ENCODE measurements at places on chromosomes 1 and 21. TPM values are rescaled to one million over a fixed set of nuclear protein-coding genes. Genes with fewer than 3 reads are reported as not detected.
A peak's percentile ranks its signal among the peaks of the same experiment; 100 is the strongest.

GRCh38 chr1:39632682-39633417 lies 6.6 kb downstream of the HEYL start:
- DNase-seq: peak; percentile 71

Gene TFF2
- not detected for polyA plus RNA-seq

DNA sequence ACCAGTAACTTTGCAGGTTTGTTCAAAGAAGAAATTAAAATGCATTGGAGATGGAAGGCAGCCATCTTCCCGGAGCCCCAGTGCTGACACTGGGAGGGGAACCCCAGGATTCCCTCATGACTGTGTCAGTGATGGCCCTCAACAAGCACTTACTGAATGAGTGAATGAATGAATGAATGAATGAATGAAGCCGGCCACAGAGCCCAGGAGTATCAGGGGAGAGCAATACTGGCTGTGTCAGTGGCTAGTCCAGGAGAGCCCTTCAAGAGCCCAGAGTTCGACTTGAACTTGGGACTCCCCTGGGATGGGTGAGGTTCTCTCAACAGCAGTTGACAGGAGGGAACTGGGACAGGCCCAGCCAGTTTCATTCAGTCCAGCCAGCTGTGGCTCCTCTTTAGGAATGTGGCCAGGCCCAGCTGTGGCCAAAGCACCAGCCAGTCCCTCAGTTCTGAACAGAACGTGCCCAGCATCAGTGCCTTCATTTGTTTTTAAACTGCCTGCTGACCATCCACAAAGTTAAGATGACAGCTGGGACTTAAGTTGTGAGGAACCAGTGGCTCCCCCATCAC lies 9.2 kb upstream of the ERG start:
- DNase-seq: no peak

DNA sequence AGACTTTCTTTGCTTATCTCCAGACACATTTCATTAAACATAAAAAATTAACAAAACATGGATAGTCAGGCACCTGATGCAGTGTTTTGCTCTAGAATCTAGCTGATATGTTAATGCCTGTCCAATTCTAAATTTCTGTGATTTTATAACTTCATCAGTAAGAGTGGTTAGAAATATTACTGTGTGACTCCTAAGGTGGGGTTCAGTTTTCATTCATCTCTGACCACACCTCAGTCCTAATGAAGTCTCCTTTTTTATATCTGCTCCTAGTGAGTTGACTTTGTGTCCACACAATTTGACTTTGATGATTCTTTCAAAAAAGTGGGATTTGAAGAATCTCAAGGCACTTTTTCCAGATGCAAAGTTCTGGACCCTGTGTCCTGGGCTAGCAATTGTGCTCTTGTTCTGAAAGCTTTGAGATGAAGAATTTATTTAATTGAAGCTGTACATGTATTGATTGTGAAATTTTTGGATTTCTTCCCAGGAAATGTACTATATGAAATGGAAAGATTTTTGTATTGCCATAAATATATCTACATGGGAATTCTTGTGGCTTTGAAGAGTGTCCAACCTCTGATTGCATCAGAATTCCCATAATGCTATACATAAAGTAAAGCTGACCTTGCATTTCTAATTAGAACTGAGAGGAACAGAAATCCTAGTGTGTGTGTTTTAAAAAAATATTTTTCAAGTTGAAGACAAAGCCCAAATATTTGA lies 111.2 kb downstream of the GIPC2 start:
- no peak for DNase-seq

GRCh38 chr1:94716965-94717364 lies 103.2 kb upstream of the SLC44A3 start:
- no peak for DNase-seq

Gene TPTE
- 231 TPM for polyA plus RNA-seq

DNA sequence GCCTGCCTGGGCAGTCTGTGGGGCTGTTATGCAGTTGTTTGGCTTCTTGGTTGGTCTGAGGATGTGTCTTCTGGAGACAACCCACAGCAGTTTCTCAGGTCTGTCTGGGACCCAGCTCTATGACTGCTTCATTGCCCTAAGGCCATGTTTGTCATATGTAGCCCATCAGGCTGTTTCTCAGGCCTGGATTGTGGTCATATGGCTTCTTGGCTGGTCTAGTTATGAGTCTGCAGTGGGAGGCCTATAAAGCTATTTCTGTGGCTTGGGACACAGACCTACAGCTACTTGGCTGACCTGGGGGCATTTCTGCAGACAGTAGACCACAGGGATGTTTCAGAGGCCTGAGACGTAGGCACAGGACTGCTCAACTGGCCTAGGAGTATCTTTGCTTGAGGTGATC lies 41.5 kb downstream of the CHIA start:
- DNase-seq: no peak

Gene FALEC
- polyA plus RNA-seq: not detected

Gene BCL2L15
- 2.3 TPM for polyA plus RNA-seq

Gene AMY1C
- 4.4 TPM for polyA plus RNA-seq

Gene TNFSF18
- polyA plus RNA-seq: 0.16 TPM

Gene TMEM200B
- polyA plus RNA-seq: 35.6 TPM

DNA sequence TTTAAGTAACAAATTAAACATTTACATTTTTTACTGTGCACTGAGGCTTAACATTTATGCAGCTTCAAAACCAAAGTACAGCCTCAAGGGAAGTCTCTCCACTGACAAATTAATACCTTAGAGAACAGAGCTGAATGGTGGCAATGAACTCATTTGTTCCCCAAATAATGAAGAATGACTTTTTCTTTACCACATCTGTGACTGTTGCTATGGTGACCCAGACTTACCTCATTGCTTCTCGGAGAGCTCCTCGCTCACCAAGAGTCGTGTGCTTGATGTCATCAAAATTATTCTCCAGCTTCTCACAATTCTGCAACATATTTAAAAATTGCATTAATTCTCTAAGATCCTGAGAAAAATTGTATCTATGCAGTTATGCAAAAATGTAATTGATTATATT lies 92.9 kb downstream of the DPYD start:
- DNase-seq: no peak

GRCh38 chr21:38440746-38441145 lies 57.5 kb downstream of the ERG start:
- DNase-seq: no peak

GRCh38 chr1:228417483-228418203 lies 982 bp upstream of the TRIM17 start:
- no peak for DNase-seq

GRCh38 chr21:23452384-23453083 lies 2154.7 kb downstream of the MRPL39 start:
- DNase-seq: peak; percentile 61

GRCh38 chr1:31689379-31689778 lies 14.4 kb downstream of the COL16A1 start:
- DNase-seq: peak; percentile 50

DNA sequence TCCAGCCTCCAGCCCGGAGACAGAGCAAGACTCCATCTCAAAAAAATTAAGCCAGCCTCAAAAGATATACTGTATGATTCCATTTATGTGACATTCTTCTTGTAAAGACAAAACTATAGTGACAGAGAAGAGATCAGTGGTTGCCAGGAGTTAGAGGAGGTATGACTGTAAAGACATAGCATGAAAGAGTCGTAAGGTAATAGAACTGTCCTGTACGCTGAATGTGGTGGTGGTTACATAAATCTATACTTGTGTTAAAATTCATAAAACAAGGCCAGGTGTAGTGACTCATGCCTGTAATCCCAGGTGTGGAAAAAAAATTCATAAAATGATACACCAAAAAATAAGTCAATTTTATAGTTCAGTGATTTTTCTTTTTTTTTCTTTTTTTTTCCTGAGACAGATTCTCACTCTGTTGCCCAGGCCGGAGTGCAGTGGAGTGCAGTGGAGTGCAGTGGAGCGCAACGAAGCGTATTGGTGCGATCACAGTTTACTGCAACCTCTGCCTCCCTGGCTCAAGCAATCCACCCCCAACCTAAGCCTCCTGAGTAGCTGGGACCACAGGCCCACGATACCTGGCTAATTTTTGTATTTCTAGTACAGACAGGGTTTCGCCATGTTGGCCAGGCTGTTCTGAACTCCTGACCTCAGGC lies 84.9 kb upstream of the CXADR start:
- no peak for DNase-seq

GRCh38 chr1:86997538-86997937 lies 83.1 kb downstream of the HS2ST1 start:
- DNase-seq: no peak

GRCh38 chr1:162159515-162159914 lies 90.0 kb downstream of the NOS1AP start:
- DNase-seq: no peak

Gene LRRC39
- polyA plus RNA-seq: 15.6 TPM

DNA sequence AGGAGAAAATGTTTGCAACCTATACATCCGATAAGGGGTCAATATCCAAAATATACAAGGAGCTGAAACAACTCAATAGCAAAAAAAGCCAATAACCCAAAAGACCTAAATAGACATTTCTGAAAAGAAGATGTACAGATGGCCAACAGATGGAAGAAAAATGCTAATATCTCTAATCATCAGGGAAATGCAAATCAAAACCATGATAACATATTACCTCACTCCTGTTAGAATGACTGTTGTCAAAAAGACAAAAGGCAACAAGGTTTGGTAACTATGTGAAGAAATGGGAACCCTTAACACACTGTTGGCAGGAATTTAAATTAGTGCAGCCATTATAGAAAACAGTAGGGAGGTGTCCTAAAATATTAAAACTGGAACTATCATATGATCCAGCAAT lies 74.7 kb downstream of the LEPR start:
- DNase-seq: no peak

- DNase-seq: no peak
Observed at GRCh38 chr1:27778056-27778455, 5.0 kb downstream of the STX12 start.

DNA sequence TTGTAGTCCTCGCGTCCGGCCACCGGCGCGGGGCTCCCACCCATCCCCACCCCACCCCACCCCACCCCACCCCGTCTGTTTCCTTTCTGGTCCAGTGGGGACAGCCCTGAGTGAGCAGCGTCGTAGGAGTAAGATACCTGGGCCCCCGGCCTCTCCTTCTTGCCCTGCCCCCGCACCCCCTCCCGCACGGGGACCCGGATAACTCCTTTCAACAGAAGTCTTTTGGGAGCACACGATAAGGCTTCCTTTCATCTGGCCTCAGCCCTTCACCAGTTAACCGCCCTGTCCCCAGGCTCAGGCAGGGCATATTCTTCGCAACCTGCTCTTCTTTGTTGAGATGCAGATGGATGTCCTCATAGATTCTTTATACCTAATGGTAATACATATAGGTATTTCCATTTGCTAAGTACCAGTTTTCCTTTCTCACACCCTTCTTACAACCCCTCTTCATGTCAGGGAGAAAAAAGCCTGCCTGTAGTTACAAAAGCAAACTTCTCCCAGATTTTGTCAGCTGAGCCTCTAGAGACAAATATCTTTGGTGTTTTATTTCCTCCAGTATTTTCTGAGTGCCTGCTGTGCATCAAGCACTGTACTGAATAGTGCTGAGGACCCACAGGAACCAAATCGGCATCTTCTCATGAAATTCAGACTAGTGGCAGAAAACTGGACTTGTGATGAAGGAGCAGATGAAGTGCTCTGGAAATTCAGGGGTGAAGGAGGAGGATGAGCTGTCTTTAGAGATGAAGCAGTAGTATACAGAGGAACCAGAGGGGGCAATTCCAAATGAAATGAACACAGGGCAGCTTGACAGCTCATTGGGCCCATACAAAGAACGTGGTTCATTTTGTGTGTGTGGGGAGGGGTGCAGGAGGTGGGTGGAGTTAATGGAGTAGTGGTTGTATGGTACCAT lies 33.6 kb downstream of the SLC2A1 start:
- peak; percentile 55 for DNase-seq

GRCh38 chr1:212496682-212497081 lies 64.0 kb downstream of the NENF start:
- no peak for DNase-seq

GRCh38 chr1:203569490-203570318 lies 56.9 kb upstream of the ATP2B4 start:
- no peak for DNase-seq

DNA sequence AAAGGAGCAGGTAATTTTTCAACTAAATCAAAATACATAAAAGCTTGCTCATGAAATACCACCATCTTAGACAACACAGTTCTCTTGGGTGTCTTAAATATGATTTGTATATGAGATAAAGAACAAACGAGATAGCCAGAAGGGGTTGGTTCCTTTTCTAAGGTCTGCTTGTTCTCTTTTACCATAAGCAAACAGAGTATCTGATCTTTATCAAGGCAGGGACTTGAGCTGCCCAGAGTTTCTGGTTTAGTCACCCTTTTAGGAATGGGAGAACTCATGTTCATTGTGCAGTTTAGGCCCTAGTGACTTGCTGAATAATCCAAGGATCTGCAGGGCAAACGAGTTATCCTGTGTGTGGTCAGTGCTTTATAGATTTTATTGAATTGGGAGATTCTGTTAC lies 3.0 kb upstream of the SUCO start:
- DNase-seq: no peak

Gene EVA1C
- 47.0 TPM for polyA plus RNA-seq
